ENCODE measurements at places on chromosomes 6 and 20.

DNA sequence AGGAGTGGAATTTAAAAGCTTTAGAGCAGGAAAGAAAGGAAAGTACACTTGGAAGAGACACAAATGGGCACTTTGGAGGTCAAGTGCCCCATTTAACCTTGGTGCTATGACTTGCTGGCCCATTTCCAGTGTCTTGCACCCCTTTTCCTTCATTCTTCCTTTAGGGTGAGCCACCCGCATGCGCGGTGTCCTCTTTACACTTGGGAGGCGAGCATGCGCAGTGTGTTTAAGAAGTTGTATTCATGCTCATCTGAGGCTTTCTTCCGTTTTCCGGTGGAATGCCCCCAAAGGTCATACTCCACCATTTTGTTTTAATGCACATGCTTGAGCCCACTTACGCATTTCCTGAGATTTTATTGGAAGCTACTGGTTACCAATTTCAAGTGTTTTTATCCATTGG, 29.1 kb downstream of the TMEM170B start:
- H3K36me3 ChIP-seq = peaks cover 4% of the 10 kb centered on the region
- H3K27me3 ChIP-seq = no peaks in the 10 kb centered on the region
- H3K27ac ChIP-seq = no peak overlapping the region
- H3K4me1 ChIP-seq = no peaks in the 10 kb centered on the region
- no peak overlapping the region for H3K4me3 ChIP-seq
- no peak for DNase-seq

DNA sequence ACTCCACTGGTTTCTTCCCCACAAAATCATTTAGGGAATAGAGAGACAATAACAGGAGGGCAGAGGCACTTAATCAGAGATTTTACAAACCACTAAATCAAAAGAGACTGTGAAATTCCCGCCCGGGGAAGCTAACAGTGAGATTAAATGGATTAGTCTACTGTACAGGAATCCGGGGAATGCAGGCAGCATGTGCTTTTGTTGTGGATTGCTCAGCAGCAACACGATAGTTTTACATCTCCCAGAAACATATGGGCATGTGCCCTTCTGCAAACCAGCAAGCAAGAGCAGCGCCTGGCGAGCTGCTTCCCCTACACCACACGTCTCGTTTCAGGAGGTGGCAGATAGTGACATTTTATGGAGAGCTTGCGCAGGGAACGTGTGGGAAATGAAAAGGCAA, 382.3 kb downstream of the CD83 start:
- H3K36me3 ChIP-seq = no peaks in the 10 kb centered on the region
- no peak overlapping the region for H3K27ac ChIP-seq
- no peak for DNase-seq
- no peak overlapping the region for H3K4me3 ChIP-seq
- H3K27me3 ChIP-seq = no peaks in the 10 kb centered on the region

- DNase-seq = no peak
- no peaks in the 10 kb centered on the region for H3K27me3 ChIP-seq
- peaks cover 16% of the 10 kb centered on the region for H3K4me1 ChIP-seq
- H3K4me3 ChIP-seq = no peak overlapping the region
Measured at GRCh38 chr6:150770637-150771036, 94.9 kb upstream of the MTHFD1L start.

- H3K4me3 ChIP-seq = no peak overlapping the region
- no peak overlapping the region for H3K27ac ChIP-seq
- no peaks in the 10 kb centered on the region for H3K4me1 ChIP-seq
- no peak for DNase-seq
- H3K36me3 ChIP-seq = no peaks in the 10 kb centered on the region
- H3K27me3 ChIP-seq = no peaks in the 10 kb centered on the region
Measured at GRCh38 chr6:145822456-145822855, 7.9 kb upstream of the FBXO30 start.

DNA sequence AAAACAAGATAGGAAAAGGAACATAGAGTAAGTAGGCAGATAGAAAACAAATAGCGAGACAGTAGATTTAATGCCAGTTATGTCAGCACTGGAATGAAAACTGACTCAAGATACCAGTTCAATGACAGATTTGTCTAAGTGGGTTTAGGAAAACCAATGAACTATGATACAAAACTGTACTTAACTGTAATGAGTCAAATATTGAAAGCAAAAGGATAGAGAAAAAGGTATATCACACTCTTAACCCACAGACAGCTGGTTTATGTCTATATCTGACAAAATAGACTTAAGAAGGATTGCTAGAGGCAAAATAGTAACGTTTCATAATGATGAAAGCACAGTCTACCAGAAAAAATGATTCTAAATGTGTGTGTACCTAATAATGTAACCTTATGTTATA, 38.2 kb downstream of the ATRN start:
- no peaks in the 10 kb centered on the region for H3K27me3 ChIP-seq
- H3K4me1 ChIP-seq = no peaks in the 10 kb centered on the region
- no peaks in the 10 kb centered on the region for H3K36me3 ChIP-seq
- no peak overlapping the region for H3K27ac ChIP-seq

GRCh38 chr6:162184465-162184864, 543.1 kb downstream of the PRKN start:
- no peak overlapping the region for H3K27ac ChIP-seq
- H3K4me1 ChIP-seq = no peaks in the 10 kb centered on the region
- no peak overlapping the region for H3K4me3 ChIP-seq
- H3K36me3 ChIP-seq = no peaks in the 10 kb centered on the region
- no peaks in the 10 kb centered on the region for H3K27me3 ChIP-seq

DNA sequence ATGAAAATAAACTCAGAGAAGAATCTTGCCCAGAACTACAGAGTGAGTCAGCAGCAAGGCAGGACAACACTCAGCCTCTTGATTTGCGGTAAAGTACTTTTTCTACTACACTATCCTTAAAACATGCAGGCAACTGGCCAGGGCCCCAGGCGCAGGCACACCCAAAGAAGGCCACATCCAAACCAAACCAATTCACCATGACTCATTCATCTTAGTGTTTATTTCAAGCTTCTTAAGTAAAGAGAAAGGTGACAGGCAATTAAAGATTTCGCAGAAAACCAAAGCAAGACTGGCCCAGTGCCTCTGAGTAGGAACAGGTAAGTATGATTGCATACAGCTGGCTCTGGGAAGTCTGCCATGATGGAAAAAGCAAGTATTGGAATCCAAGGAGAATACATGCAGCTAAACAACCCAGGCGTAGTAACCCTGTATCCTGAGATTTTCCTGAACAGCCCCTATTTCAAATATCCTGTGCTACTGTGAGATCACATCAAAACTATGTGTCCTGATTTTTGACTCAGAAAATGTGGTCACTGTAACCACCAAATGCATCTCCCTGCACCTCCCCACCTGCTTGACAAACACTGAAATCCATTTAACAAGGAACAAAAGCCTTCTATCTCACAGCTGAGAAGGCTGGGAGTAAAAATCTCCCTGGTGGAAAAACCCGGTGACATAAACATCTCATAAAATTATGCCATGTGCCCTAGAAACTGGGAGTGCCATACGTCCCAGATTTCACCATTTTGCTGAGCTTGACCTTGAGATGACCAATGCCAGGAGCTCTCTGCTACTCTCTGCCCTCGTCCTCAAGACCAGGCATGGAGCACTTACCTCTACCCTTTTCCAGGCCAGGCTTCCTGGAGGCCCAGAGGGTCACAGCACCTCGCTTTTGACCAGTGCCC, 12.4 kb downstream of the WFDC3 start:
- H3K27ac ChIP-seq = peak overlapping the region; percentile 96
- no peaks in the 10 kb centered on the region for H3K27me3 ChIP-seq
- no peak overlapping the region for H3K4me3 ChIP-seq
- peaks cover 75% of the 10 kb centered on the region for H3K4me1 ChIP-seq
- peak; percentile 95 for DNase-seq

DNA sequence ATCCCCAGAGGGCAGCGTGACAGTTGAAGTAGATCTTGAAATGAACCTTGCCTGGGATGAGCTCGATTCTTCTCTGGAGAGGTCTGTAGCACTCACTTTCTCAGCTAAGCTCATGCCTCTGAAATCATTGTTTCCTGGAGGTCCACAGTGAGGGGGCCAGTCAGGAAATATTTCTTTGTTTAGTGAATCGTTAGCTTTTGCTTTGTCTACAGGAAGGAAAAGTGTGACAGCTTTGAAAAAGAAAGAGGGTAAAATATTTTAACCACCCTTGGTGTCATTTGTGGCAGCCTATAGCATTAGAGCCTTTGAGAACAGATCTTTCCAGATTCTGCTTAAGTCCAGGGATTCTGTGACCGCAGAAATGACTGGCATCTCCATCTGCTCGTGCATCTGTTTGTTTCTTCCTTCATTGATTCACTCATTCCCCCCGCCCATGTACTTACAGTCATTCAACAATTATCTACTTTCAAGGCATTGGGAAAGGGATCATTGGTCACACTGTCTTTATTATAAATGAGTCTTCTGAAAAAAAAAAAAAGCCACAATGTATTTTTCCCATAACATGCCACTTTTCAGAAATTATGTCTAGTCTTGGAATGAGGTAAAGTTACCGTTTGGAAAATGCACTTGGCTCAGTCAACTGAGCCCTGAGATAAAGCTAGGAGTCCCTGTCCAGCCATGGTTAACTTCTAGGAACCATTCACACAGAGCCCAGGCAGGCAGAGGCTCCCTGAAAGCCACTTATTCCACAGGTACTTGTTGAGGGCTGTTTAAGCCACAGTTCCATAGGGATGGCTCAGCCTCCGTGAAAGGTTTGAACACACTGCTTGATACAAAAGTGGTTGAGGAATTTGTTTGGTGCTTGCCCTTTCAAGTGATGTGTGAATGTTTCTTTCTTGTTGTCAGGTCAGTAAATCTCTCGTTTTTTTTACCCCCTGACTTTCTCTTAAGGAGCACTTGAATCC, 86.0 kb downstream of the TIAM2 start:
- no peaks in the 10 kb centered on the region for H3K4me1 ChIP-seq
- no peaks in the 10 kb centered on the region for H3K27me3 ChIP-seq
- no peak overlapping the region for H3K27ac ChIP-seq
- no peaks in the 10 kb centered on the region for H3K36me3 ChIP-seq
- DNase-seq = no peak
- H3K4me3 ChIP-seq = no peak overlapping the region

DNA sequence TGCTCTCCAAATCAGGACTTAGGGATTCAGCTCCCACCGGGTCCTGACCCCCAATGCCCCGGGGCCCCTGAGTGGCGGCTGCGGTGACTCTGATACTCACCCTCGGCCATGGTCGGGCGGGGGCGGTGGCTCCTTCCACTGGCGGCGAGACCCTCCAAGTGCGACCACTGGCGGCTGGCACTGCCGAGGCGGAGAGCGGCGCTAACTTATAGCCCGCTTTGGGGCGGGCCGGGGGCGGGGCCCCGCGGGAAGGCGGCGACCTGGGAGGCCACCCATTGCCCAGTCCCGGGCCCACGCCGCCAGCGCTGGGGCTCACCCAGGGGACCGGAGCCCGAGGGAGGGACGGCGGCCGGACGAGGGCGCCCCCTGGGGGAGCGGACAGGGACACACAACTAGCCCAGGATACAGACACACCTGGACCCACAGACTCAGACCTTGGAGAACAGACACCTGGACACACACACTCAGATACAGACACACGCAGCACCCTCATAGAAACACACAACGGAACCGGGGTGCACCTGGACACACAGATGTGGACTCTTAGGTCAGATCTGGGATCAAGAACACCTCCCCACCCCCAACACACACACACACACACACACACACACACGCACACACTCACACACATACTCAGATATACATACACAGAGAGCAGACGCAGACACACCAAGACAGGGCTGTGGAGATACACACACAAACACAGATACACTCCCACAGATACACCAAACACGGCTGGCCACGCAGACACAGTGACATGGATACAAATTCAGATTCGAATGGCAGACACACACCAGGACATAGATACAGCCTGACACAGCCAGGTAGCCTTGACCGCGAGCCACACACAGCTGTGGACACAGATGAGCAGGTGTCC, at the start of gene TGM2:
Gene TGM2, minus strand, starts transcription at position 182 of the 877 bp plus-strand sequence. Its CDS starts 72 bp downstream, at position 110.
- H3K4me3 ChIP-seq = peak within 1 kb of the TSS; percentile 43
- no peak for DNase-seq
- H3K36me3 ChIP-seq = no peaks in the 10 kb centered on the region
- H3K27ac ChIP-seq = no peak within 1 kb of the TSS
- peaks cover 12% of the 10 kb centered on the region for H3K4me1 ChIP-seq
- no peaks in the 10 kb centered on the region for H3K27me3 ChIP-seq

- no peaks in the 10 kb centered on the region for H3K27me3 ChIP-seq
- no peaks in the 10 kb centered on the region for H3K4me1 ChIP-seq
- H3K27ac ChIP-seq = no peak overlapping the region
- no peaks in the 10 kb centered on the region for H3K36me3 ChIP-seq
- DNase-seq = no peak
- no peak overlapping the region for H3K4me3 ChIP-seq
Measured at GRCh38 chr20:47106786-47107185, 212.1 kb downstream of the EYA2 start.
